ENCODE measurements at places on chromosomes 4 and X.

- no peak for DNase-seq
Observed at GRCh38 chr4:39587881-39588280, 50.8 kb downstream of the SMIM14 start.

GRCh38 chr4:8039290-8039689, 99.6 kb upstream of the AFAP1 start:
- DNase-seq = no peak

DNA sequence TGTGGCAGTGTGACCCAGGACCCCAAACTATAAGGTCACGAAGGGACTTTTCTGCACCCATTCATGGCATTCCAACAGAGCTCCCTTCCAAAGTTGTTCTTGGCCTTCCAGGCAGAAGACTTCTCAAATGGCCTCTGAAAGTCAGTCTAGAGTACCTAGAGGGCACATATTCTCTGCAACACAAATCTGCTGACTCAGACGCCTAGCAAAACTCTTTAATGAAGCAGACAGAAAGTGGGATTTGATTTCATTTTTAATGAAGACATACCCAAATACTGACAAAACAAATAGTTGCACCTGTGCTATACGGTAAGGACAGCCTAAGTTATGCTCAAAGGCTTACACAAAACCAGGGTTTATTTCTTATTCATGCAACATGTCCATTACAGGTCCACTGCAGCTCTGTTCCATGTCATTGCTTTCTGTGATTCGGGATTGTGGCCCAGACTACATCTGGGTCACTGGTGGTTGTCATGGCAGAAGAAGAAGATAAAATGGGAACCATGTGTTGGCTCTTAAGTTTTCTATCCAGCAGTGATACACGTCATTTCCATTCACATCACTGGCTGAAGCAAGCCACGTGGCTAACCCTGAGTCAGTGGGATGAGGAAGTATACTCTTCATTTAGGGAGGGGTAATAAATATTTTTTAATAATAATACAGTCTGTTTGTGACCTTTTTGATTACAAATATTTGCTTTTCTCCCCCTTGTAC, 57.7 kb downstream of the NAT8L start:
- DNase-seq = no peak

DNA sequence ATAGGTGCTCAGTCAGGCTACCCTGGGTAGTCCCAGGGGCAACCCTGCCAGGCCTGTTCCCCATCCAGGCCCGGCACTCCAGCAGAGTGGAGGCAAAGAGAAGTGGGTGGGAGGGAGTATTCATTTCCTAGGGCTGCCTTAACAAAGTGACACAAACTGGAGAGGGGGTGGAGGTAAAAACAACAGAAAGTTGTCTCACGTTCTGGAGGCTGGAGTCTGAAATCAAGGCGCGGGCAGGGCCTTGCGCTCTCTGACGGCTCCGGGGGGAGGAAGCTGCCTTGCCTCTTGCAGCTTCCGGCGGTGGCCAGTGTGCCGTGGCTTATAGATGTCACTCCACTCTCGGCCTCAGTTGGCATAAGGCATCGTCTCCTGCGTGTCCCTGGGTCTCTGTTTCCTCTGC, 90.8 kb downstream of the DCTD start:
- no peak for DNase-seq

- DNase-seq = no peak
Observed at GRCh38 chr4:67615119-67615518, 56.6 kb downstream of the STAP1 start.

- no peak for DNase-seq
Observed at GRCh38 chrX:153642051-153642654, 4.8 kb upstream of the DUSP9 start.

DNA sequence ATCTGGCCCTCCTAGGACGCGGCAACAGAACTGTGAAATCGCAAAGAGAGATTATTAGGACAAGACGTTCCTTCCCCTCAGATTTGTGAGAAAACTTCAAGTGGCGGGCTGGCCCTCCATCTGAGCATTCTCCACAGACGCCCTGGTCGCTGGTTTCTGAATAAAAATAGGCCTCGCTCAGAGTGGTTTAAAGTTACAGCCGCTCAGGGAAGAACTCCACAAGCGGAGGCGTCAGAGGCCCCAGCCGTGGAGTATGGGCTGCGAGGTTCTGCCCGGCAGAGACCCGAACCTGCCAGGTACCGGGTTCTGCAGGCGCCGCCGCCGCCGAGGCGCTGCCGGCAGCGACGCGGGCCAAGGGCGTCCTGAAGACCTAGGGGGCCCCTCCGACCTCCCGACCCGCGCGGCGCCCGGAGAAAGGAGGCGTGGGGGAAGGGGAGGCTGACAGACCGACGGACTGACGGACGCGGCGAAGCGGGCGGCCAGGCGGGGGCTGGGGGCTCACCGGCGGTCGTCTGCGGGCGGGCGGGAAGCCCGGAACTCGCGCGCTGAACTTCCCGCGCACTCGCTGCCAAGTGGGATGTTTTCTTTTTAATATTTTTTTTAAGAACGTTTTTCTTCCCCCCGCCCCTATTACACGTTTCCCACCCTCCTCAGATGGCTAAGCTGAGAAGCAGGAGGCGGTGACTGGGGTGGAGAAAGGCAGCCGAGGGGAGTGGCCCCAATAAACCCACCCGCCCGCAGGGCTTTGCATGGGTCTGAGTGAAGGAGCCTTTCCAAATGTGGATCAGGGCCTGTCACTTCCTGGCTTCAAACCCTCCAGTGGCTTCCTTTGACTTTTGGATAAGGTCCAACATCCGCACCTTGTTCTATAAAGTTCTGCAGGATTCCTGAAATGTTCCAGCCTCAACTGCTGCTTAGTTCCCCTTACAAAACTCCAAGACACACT, at the start of gene PABPC4L:
Gene PABPC4L, minus strand, starts transcription at position 574 of the 946 bp plus-strand sequence. CDS start 770 bp downstream, outside the sequence.
- DNase-seq = peak; percentile 90

GRCh38 chrX:153964105-153964504, 7.5 kb downstream of the HCFC1 start:
- DNase-seq = no peak

DNA sequence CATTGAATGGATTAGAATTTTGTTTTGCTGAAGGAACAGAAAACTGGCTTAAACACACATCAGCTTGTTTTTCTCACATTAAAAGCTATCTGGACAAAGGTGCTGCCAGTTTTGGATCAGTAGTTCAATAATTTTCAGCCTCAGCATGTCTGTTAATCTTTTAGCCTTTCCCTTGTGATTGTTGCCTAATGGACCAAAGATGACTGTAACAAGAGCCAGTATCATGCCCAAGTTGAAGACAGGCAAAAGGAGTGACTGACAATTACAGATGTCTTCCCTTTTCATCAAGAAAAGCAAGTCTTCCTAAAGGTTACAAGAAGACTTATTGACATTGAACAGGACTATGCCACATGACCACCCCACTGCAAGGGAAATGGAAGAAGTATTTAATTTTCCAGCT, 419.7 kb downstream of the MAPK10 start:
- DNase-seq = no peak

DNA sequence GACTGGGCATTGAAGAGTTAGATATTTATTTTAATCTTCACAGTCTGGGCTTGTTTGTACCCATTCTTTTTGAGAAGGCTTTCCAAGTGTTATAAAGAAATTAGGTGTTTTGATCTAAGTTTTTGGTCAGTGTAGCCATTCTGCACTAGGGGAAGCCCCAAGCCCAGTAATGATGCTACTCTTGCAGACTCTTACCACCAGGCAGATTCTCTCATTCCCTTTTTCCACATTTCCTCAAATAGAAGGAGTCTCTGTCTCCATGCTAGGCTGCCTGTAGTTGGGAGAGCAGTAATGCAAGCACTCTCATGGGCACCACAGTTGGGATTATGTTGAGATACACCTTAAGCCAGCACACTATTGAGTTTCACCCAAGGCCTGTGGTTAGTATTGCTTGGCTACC, 21.5 kb downstream of the CDX4 start:
- DNase-seq = no peak

DNA sequence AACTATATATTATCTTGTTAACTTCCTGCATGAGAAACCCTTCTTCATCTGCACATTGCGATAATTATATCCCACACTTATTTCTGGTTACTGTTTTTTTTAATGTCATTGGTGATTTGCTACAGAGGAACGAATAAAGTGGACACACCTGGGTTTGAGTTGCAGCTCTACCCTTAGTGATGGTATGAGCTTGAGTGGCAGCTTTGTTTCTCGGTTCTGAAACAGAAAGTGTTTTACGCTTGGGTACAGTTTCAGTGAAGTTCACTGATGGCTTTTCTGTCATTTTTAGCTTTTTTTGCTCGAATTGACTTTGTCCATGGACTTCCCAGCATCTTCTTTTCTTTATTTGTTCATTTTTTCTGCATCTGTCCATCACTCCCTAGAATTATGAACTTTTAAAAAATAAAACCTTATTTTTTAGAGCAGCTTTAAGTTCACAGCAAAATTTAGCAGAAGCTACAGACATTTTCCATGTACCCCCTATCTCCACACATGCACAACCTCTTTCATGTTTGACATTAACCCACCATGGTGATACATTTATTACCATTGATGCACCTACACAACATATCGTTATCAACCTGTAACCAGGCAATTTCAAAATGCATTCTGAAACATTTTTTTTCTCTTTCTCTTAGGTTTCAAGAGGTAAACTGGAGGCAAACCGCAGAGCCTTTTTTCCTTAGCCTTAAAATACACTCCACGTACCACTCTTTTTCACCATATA, 1041.6 kb upstream of the PRKX start:
- no peak for DNase-seq

DNA sequence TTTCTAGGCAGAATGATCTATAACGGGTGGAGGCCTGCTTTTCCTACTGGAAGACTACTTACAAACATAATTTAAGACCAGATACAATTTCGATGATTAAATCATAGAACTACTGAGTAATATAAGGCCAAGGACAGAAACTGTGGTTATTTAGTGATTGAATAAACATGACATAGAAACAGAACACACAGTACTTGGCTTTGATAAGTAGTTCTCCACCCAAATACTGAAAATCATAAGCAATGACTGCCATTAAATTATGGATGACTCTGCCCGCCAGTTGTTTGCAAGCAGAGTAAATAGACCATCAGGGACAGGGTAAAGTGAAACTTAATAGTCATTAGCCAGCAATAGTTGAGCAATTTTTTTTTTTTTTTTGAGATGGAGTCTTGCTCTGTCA, 17.2 kb upstream of the SMIM14 start:
- DNase-seq = no peak

GRCh38 chr4:114598191-114599121, at the start of gene UGT8:
TSS of gene UGT8 (plus strand) at chr4:114598807. CDS start at chr4:114622881, 24,074 bp downstream.
- peak; percentile 47 for DNase-seq

DNA sequence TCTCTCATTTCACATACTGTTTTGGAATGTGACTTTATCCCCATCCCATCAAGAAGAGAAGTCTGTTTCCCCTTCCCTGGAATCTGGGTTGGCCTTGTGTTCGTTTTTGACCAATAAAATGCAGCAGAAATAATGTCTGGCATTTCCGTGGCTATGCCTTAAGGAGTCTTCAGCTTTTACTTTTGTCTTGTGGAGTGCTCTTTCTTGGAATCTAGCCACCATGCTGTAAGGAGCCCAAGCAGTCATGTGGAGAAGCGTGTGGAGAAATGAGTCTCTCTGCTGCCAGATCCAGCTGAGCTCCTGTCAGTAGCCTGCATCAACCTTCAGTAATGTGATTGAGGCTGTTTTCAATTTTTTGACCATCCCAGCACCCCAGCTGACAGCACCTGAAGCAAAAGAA, 84.4 kb upstream of the ARMCX2 start:
- no peak for DNase-seq

DNA sequence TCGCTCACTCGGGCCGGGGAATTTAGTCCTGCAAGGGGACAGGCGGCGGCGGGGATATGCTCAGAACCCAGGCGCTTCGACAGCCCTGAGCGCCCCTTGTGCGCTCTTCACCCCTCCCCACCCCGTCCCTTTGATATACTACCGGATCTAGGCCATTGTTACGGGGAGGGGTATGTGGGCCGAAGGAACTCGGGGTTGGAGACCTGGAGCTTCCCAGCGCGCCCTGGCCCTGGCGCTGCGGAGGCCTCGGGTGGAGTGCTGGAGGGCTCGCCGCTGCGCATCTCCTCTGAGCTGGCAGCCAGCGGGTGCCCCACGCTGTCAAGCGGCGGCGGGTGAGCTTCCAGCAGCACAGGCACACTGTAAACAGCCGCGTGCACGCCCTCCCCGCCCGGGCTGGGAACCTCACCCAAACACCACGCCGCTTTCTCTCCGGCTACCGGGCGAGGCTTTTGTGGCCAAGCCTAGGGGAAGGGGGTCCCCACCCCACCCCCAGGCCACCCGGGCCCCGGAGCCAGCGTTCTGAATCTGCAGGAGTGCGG, 54.5 kb upstream of the BCOR start:
- peak; percentile 37 for DNase-seq

GRCh38 chr4:2281575-2282343, 19.9 kb upstream of the MXD4 start:
- peak; percentile 10 for DNase-seq

DNA sequence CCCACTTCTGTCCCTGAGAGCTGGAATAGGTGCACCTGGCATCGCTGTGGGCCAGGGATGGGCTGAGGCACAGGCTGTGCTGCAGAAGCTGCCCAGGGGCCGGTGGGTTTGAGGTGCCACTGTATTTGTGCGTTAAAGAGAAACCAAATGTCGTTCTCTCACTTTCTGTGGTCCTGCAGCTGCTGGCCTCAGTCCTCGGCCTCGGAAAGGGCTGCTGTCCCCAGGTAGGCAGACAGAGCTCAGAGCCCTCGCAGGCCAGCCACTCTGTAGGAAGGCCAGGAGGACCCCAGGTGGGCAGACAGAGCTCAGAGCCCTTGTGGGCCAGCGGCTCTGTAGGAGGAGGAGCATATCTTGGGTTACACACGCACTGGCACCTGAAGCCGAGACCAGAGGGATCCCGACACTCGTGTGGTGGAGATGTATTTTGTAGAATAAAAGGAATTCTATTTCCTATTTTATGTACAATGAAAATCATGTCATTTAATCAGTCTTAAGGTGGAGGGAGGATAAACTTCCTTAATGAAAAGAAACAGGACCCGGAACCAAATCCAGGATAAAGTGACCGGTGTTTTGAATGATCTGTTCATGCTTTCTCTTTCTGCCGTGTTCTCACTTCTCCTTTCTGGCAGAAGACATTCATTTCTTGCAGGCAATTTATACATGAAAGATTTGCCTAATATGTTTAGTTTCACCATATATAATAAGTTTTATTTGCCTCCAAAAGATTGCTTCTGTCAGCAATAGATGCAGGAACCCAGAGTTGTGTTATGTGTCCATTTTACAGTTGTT, 54.4 kb upstream of the HGFAC start:
- no peak for DNase-seq

DNA sequence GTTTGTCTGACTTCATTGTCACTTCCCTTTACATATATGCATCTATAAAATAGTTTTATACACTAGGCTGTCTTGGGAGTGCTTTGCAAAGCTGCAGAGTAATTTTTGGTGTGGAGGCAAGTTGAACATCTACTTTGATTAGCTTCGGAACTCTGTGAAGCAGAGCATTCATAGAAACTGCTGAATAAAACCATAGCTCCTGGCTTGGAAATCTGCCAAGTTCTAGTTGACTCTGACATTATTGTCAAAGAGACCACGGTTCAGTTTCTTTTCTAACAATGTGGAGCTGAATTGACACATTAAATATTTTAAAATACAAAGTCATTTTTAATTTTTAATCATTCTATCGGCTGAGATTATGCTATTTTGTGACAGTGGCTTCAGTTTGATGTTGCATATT, 335.0 kb downstream of the BMPR1B start:
- no peak for DNase-seq

All from left hindlimb (tissue), 1 donor.